HT-29 (cell line): ENCODE measurements at places on chromosomes 12 and 14.

- DNase-seq, result no peak
Observed at GRCh38 chr12:115382681-115383080, 698.7 kb upstream of the TBX3 start.

DNA sequence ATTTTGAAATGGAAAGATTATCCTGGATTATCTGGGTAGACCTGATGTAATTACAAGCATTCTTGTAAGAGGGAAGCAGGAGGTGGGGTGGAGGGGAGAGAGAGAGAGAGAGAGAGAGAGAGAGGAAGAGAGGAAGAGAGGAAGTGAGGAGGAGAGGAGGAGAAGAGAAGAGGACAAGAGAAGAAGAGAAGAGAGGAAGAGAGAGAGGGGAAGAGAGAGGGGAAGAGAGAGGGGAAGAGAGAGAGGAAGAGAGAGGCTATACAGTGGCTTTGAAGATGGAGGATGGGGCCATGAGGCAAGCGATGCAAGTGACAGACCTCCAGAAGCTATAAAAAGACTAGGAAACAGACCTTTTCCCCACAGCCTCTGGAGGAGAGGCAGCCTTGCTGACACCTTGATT, 13.7 kb upstream of the CHST11 start:
- DNase-seq, result no peak

DNA sequence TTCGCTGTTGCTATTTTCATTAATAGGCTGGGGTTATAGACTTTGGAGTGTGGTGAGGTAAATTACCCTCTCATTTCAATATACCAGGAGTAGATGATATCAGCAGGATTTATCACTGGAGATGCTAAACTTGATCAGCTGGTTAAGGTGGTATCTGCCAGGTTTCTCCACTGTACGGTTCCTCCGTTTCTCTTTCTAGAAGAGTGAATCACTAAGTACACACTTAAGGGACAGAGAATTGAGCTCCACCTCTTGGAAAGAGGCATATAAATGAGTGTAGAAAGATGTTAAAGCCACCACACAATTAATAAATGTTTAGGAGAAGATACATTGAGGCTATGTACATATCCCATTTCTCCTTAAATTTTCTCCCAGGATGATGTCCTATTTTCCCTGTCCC, 277.4 kb upstream of the GRIP1 start:
- no peak for DNase-seq

GRCh38 chr14:73758392-73759182, 44.4 kb upstream of the PNMA1 start:
- DNase-seq, result peak; percentile 86

GRCh38 chr12:62705846-62706245, 229.1 kb downstream of the PPM1H start:
- DNase-seq, result no peak

DNA sequence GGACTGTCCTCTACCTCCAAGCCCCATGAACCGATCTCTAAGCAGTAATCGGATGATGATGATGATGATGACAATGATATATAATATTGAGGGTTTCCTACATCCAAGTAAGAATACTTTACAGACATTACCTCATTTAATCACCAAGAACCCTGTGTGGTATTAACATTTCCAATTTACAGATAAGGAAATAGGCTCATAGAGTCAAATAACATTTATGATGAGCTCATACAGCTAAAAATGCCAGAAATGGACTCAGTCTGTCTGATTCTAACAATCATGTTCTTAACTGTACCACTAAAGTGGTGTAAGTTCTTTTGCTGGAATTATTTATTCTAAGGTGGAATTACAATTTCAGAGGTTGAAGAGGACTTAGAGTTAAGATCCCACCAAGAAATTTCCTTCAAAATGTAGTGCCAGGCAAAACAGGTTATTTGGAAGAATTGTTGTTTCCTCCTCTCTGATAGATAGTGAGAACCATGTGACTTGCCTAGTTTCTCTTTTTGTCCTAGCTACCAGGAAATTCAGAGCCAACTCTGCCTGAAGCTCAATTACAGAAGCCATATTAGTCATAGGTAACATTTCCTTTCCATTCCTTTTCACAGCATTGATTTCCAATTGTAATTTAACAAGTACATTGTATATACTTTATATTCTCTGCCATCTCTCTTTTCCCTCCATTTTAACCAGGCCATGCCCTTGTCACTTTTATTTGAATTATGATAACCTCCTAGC, 23.8 kb upstream of the CCDC175 start:
- no peak for DNase-seq

- DNase-seq, result no peak
Observed at GRCh38 chr12:27970401-27971120, 2.0 kb downstream of the PTHLH start.

DNA sequence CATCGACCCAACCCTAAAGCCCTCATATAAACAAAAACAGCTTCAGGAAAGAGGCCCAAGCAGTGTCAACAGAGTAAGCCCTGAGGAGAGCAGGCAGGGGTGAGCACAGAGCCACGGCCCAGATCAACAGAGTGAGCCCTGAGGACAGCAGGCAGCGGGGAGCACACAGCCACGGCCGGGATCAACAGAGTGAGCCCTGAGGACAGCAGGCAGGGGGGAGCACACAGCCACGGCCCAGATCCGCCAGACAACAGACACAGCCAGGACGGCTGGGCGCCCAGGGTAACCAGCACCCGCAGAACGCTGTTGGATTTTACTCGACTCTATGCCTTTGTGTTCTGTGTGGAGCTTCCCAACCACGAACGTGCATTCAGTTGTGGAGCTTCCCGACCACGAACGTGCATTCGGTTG, 15.0 kb downstream of the CCDC85C start:
- no peak for DNase-seq

- DNase-seq, result no peak
Observed at GRCh38 chr12:46579474-46579873, 206.9 kb upstream of the SLC38A2 start.

GRCh38 chr12:25652371-25652770, 99.3 kb upstream of the LMNTD1 start:
- DNase-seq, result no peak

- DNase-seq, result no peak
Observed at GRCh38 chr12:131835616-131836171, 7.5 kb downstream of the MMP17 start.

DNA sequence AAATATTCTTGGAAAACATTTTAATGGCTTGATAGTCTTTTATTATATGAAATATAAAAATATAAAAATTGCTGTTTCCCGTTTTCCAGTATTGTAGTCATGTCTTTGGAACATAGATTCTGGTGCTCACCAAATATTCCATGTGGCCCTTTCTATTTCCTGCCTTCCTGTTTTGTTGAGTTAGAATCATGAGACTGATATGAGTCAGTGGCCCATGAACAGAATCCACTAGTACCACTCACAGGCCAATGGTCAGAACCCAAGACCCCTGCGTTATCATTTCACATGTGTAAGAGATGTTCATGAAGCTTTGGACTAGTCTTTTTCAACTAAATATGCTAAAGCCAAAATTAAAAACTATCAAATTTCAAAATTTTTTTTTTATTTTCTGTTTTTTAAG, 56.9 kb downstream of the BICD1 start:
- no peak for DNase-seq

DNA sequence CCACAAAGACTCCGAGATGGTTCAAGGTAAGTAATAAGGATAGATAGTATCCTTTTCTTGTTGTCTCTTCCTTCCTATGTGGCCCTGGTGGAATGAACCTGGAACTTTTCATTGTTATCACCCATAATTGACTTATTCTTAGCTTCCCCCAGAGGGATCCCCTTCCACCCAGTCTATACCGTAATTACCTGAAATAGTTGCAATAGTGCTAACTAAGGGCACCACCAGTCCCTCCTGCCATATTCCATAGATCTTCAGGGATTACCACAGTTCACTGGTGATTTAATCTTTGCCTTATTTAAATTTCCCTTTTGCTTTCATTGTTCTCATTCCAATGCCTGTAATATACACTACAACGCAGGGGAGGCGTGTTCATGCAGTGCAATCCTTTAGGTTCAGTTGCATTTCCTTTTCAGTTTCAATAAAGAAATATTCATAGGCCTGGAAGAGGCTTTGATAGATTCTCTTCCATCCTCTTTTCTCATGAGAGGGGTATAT, 13.8 kb upstream of the OR9K2 start:
- DNase-seq, result no peak

GRCh38 chr12:90543374-90543773, 411.6 kb downstream of the CCER1 start:
- DNase-seq, result peak; percentile 7

GRCh38 chr14:54834081-54834480, 68.5 kb downstream of the GCH1 start:
- no peak for DNase-seq

GRCh38 chr14:102225936-102226335, 79.0 kb downstream of the MOK start:
- no peak for DNase-seq

DNA sequence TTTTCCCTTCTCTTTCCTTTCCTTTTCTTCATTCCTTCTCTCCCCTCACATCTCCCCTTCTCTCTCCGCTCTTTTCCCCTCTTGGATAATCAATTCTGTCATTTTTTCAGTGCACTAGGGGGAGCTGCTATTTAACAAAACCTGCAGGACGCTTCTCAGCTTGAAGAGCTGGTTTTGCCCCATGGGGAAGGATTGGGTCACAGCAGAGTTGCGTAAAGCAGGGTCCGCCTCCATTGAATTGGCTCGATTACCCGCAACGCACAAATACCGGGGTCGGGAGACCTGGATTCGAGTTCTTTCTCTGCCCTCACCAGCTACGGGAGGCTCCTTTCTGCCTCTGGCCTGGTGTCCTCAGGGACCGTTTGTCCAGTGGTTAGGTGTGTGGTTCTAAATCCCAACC, 42.1 kb upstream of the CHGA start:
- DNase-seq, result peak; percentile 35

GRCh38 chr14:69695322-69696203, 71.4 kb upstream of the SRSF5 start:
- DNase-seq, result no peak

- no peak for DNase-seq
Observed at GRCh38 chr14:82047777-82048470, 514.3 kb upstream of the SEL1L start.

DNA sequence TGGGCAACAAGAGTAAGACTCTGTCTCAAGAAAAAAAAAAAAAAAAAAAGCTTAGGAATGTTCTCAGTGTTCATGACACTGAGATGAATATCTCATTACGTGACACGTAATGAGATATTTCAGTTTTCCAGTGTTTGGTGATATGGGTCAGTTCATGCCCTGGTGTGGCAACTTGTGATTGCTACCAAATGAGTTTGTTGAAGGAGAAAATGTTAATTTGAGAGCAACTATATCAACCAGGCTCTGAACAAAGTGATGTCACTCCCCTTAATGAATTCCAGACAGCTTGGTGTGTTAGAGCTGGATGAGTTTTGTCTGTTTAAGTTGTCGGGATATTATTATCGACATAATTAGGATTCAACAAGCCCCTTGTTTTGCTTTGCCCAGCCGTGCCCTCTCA, 211.7 kb downstream of the DPF3 start:
- no peak for DNase-seq

DNA sequence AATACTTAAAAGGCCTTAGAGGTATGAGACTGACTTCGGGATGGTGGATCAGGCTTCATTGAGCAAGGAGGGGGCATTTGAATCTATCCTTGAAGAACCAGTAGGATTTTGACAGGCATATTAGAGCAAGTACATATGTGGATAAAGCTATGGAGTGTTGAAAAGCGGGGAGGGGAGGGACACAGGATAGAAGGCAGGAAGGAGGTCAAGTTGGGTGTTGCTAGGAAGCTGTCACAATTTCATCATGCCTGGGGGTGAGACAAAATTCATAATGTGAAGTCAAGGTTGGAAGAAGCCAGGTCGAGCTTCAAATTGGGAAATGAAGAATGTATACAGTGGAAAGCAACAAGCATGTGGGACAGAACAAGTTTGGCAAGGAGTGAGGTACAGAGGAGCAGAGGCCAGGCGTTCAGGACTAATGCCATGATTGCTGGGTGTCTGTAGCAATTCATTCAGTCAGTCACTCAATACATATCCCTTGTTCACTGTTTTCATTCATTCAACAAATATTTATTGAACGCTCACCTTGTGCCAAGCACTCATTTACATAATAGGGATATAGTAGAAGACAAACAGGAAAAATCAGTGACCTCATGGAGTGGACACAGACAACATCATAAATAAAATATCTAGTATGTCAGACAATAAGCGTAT, 58.3 kb upstream of the LTA4H start:
- no peak for DNase-seq

- DNase-seq, result no peak
Observed at GRCh38 chr12:108191086-108191485, 62.0 kb downstream of the WSCD2 start.

DNA sequence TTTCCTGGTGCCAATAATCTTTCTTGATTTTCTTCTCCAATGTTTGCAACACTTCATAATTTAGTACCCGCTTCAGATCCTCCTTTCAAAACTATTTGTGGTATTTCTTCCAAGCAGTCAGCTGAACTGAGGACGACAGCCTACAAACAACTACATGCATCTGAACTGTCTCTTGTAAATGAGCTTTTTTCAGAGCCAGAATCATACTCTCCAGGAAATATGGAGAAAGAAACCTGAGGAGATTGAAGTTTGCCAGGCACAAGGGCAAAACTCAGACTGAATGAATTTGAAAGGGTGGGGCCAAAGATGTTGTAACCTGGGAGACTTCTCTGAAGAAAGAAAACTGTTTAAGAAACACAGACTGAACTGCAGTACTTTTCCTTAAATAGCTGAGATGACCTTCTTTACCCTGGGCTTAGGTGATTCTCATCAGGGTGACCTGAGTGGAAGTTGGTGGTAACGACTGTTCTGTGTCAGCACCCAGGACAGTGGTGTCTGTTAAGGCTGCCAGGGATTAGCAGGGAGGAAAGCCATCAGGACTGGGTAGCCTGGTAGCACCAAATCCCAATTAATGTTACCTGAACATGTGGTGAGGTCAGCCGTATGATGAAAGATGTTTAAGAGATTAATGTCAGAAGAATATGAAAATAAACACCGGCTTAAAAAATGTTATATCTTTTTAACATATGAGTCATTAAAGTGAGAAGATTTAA, 95.0 kb downstream of the TGFB3 start:
- no peak for DNase-seq

DNA sequence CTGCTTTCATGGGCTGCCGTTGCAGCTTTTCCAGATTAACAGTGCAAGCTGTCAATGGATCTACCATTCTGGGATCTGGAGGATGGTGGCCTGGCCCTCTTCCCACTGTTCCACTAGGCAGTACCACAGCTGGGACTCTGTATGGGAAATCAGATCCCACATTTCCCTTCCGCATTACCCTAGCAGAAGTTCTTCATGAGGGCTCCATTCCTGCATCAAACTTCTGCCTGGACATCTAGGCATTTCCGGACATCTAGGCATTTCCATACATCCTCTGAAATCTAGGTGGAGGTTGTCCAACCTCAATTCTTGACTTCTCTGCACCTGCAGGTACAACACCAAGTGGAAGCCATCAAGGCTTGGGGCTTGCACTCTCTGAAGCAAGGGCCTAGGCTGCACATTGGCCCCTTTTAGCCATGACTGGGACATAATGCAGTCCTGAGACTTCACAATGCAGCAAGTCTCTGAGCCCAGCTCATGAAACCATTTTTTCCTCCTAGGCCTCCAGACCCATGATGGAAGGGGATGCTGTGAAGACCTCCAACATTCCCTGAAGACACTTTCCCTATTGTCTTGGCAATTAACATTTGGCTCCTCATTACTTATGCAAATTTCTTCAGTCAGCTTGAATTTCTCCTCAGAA, 863.3 kb downstream of the C12orf50 start:
- DNase-seq, result no peak

GRCh38 chr12:24482882-24483604, 465.9 kb downstream of the BCAT1 start:
- no peak for DNase-seq

- DNase-seq, result no peak
Observed at GRCh38 chr12:132719141-132719953, 8.7 kb downstream of the PGAM5 start.
